Progenitor cell of endocrine pancreas (in vitro differentiated cells): ENCODE measurements at places on chromosomes 3 and 15. TPM values are rescaled to one million over a fixed set of nuclear protein-coding genes. Genes with fewer than 3 reads are reported as not detected.

Gene GOLGA8J
- total RNA-seq = not detected in 2 replicates

Gene HRH1
- 0.09 TPM in 1 of 2 replicates, not detected in the other for total RNA-seq

Gene GREM1
- total RNA-seq = 0.17 and 0.29 TPM in 2 replicates

DNA sequence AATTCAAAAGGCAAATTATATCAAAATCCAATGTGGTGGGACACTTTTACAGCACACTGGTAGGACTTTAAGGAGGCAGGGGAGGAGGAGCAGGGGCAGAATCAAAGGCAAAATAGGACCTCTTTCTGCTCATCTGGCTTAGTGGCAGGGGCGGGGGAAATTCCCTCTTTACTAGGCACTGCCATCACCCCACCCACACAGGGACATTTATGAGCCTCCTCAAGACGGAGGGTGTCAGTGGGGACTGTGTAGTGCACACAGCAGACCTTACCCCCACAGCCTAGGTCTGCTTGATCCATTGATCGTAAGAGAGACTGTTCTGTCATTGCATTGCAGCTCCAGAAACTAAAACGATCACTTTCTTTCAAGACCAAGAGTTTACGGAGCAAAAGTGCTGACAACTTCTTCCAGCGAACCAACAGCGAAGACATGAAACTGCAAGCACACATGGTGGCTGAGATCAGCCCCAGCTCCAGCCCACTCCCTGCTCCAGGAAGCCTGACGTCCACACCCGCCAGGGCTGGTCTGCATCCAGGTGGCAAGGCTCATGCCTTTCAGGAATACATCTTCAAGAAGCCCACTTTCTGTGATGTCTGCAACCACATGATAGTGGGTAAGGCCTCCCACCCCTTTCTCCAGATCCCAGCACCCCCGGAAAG, 62.9 kb downstream of the STAC start:
- no peak for DNase-seq

Gene CLEC3B
- total RNA-seq = not detected in 2 replicates

DNA sequence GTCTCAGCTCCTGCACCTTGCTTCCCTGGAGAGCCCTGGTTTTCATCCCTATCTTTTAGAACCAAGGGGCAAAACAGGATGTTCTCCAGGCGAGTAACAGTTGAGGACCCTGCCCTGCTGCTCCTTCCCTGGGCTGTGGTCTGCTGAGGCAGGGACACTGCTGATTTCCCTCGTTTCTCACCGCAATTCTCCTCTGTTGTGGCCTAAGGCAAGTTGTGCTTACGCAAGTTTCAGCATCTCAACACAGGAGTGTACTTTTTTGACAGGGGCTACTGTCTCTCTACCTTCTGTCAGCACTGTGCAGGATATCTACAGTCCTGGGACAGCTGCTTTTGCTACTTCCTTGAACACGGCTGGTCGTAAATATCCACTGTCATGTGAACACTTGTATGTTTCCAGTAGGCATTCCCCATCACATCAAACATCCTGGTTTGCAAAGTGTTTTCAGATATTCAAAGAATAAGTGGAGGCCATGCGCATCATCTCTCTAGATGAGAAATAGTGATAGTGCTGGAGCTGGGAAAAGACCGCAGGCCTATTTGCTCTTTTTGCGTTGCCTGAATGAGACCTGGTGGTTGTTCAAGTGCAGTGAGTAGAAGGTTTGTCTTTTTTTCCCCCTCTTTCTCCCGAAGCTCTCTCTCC, 110.1 kb upstream of the PLXNA1 start:
- no peak for DNase-seq
